EL (cell line): ENCODE measurements at places on chromosomes 7 and 10.
A peak's percentile ranks its signal among the peaks of the same experiment; 100 is the strongest.

GRCh38 chr7:91034459-91035368 lies 229.5 kb upstream of the FZD1 start:
- DNase-seq, result peak; percentile 51

- DNase-seq, result no peak
Measured at GRCh38 chr7:50641442-50642405, 76.5 kb upstream of the DDC start.

GRCh38 chr10:86872757-86873156 lies 84.7 kb downstream of the MMRN2 start:
- no peak for DNase-seq

DNA sequence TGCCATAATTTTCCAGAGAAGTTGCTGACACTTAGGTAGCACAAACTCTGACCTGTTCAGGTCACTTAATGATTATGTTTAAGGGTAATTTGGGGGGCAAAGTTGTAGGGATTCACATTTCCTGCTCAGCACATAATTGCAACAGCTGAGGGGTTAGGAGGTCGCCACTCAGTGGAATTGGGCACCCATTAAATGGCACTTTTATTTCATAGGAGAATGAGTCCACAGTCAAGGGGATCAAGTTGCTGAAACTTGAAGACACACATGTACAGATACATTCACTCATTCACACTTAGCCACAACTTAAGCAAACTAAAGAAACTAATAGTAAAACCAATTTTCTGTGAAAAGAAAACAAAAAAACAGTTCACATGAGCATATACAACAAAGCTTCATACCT lies 1.5 kb downstream of the PCDH15 start:
- DNase-seq, result no peak

DNA sequence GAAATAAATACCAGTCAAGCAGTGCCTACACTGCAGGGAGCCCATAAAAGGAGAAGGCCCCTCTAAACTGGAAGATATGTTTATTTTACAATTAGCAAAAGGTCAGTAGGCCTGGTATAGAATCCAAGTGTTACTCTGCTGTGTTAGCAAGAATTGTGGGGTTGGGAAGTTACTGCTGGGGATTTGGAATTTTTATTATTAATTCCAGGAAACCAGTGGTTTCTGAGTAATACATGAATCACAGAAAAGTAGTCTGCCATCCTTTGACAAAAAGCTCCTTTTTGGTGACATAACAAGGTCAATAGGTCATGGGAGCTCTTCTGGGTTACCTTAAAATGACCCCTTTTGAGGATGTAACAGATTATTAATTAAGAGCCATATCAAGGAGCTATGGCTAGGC lies 67.4 kb downstream of the ZNF92 start:
- peak; percentile 62 for DNase-seq

DNA sequence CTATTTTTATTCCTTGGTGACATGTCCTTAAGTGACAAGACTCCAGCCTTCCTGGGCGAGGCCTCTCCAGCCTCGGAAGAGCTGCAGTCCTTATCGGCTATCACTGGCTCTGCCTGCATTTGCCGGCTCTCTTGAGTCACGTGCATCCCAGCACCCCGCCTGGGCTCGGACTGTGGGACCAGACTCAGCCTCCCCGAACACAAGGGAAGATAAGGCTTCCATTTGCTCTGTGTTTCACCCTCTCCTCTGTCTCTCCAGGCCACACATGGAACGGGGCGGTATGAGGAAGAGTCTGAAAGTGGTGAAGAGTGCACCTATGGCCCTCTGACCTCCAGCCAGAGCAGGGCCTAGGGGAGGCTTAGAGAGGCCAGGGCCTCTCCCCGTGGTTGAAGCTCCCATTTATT lies 4.7 kb downstream of the GDF2 start:
- DNase-seq, result no peak

DNA sequence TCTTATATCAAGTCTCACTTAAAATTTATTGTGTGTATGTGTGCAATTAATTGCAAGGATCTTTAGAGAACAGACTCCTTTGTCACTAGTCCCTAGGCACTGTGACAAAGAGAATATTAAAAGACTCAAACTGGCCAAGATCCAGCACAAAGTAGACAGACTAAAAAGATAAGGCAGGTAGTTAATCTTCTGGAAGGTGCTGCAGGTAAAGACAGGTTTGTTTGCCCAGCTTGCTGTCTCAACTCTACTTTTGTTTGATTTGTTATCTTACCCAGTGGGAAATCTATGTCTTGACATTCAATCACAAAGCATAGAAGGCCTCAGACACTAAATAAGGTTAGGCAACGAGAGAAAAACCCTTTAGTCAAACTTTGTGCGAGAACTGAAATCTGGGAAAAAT lies 807.9 kb upstream of the LRRN3 start:
- DNase-seq, result no peak

DNA sequence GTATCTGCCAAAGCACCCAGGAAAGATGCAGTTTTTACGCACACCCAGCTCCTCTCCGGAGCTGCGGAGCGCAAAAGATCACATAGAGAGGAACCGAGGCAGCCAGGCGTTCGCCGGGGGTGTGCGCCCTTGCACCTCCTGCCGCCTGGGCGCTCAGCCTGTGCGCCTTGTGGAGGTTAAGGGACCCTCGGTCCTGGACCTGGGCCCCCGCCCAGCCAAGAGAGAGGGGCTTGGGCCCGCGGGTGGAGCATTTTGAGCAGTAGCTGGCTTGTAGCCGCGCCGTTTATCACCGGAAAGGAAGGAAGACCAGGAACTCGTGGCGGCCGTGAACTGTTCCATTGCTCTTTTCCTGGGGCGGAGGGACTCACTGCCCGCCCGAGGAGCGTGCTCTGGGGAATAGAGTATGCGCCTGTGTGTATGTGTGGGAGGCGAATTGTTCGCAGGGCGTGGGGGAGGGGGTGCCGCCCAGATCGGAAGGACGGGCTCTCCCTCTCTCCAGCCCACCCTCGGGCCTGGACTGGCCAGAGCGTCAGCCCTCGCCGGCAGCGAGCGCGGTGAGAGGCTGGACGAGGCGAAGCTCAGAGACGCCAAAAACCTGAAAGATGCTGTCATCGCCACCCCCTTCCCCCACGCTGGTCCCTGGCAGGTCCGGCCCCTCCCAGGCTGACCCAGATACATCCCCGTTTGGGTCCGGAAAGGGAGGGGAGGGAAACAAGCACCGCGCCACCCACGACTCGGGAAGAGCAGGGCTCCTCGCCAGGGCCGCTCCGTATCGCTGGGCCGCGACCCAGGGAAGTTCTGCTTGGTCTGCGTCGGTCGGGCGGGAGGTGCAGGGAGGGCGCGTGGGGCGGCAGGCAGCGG lies 1.2 kb upstream of the WNT2 start:
- peak; percentile 65 for DNase-seq

DNA sequence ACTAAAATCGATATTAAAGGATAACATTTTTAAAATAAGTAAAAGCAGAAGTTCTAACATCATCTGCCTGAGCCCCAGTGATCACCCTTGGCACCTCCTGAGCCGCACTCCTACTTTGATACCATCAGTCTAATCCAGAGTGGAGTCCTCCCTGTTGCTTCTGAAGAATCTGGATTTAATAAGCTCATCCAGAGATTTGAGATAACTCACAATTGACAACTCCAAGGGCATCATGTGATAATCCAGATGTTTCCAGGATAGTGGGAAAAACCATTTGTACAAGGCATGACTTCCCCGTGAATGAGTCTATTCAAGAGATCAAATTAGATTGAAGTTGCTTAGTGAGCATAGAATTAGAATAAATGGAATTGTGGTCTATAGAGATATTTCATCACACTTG lies 475.8 kb upstream of the C7orf33 start:
- no peak for DNase-seq

DNA sequence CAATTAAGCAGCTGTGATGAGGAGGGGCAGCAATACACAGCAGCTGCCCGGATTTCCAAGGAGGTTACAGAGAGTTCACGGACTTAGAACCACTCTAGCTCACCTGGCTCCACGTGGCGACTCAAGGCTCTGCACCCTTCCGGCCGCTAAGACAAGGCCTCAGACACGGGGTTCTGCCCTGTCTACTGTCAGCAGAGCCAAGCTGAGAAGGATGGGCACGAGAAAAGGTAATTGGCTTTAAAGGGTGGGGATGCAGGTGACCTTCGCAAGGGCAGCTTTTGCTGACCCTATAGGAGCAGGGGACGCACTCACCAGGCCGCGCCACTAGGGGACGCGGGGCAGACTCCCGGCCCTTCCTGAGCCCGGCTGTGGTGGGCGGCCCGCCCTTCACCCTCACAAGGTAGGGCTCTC lies 152.4 kb downstream of the KIF20B start:
- DNase-seq, result no peak

- DNase-seq, result no peak
Measured at GRCh38 chr10:62842983-62843382, 26.8 kb upstream of the EGR2 start.

GRCh38 chr7:142802301-142802700 lies 31.5 kb downstream of the PRSS2 start:
- no peak for DNase-seq

DNA sequence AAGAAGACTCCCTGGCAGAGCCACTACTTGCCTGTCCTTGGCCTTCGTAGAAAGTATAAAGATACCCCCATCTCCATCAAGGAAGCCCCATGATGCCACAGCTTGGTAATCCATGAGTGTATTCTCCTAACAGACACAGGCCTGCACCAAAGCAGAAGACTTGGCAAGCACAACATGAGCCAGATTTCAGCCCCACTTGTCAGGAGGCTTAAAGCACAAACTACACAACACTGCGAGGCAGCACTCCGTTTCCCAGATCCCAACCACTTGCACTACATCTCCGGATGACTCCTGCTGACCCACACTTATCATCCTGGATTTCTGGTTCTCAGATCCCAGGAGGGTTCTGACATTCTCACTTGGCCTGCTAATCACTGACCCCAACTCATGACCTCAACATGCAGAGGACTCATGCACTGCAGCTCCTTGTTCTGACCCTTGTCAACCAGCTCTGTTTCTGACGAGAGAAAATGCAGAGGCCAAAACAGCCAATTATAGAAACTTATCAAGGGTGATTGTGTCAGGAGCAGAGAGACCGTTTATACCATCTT lies 100.8 kb downstream of the RELN start:
- no peak for DNase-seq

- no peak for DNase-seq
Measured at GRCh38 chr10:13943735-13944398, 357.1 kb downstream of the PRPF18 start.
